ENCODE measurements at places on chromosomes 1 and 21. TPM values are rescaled to one million over a fixed set of nuclear protein-coding genes. Genes with fewer than 3 reads are reported as not detected.

Gene CADM3
- 2.1 TPM for total RNA-seq

Gene PTPRU
- 5.0 TPM for total RNA-seq

Gene SNX7
- 77.2 TPM for total RNA-seq

Gene AMY1B
- not detected for total RNA-seq

Gene LRRC38
- not detected for total RNA-seq

Gene RAB25
- not detected for total RNA-seq

Data from thoracic aorta endothelial cell (primary cell).